SIG-M5 (cell line): ENCODE measurements at places on chromosomes 5 and 9.

- DNase-seq, result no peak
These were observed 117.4 kb upstream of the GDNF start for GRCh38 chr5:37957218-37957617.

DNA sequence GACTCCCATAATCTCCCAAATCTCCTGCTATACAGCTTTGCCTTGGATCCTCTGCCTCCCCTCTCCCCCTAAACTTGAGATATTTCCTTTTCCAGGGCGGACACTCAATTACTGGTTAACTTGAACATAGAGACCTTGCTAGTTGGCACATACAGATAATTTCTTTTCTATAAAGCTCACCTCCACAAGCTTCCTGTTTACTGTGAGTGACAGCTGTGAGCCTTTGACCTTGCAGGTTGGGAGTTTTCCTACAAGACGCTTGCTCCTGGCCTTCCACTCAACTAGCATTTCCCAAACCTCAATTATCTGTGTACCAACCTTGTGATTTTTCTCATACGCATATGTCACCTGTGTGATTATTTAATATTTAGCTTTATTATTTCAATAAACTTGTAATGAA, 114.5 kb downstream of the GNA14 start:
- DNase-seq, result no peak

DNA sequence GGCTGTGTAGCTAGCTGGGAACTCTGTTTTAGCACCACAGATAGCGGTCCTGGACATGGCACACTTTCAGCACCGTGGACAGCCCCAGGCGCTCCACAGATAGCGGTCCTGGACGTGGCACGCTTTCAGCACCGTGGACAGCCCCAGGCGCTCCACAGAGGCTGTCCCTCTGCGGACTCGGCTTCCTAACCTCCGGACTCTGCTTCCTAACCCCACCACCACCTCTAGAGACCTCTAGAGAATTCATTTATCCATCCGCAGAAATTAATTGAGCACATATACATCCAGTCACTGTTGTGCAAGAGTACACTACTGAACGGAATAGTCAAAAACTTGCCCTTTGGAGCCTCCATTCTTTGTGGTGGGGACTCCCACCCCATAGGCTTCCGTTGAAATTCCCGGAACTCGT, 27.4 kb downstream of the UNC5A start:
- peak; percentile 36 for DNase-seq

GRCh38 chr5:151156507-151157420, 815 bp downstream of the ANXA6 start:
- DNase-seq, result no peak
